ENCODE measurements at places on chromosomes 1 and 21. TPM values are rescaled to one million over a fixed set of nuclear protein-coding genes. Genes with fewer than 3 reads are reported as not detected.

The PTPN14 gene
- 32.2 TPM for total RNA-seq

The EFNA1 gene
- 40.0 TPM for total RNA-seq

The HTR6 gene
- total RNA-seq = 0.15 TPM

The TSPAN1 gene
- 1.3 TPM for total RNA-seq

The FCRL4 gene
- not detected for total RNA-seq

The SYPL2 gene
- total RNA-seq = 0.30 TPM

The C1orf94 gene
- 0.08 TPM for total RNA-seq

The LYST gene
- 10.7 TPM for total RNA-seq

The PGLYRP4 gene
- total RNA-seq = not detected

The ACTL8 gene
- total RNA-seq = 0.98 TPM

The LCE5A gene
- not detected for total RNA-seq

The DMRTB1 gene
- not detected for total RNA-seq

The CD1B gene
- total RNA-seq = not detected

The NKAIN1 gene
- 1.4 TPM for total RNA-seq

The SLC5A9 gene
- total RNA-seq = not detected

The TMEM125 gene
- total RNA-seq = not detected

All from A375 (cell line).